Activated CD8-positive, alpha-beta memory T cell treated with anti-CD3 and anti-CD28 coated beads for 24 hours (primary cell): ENCODE measurements at places on chromosomes 1 and 21.

GRCh38 chr1:148354284-148354912 lies 128.7 kb downstream of the PPIAL4G start:
- no peak for DNase-seq

- DNase-seq, result no peak
Observed at GRCh38 chr1:169305948-169306347, 61.6 kb downstream of the NME7 start.

GRCh38 chr1:232477728-232478127 lies 152.2 kb downstream of the SIPA1L2 start:
- DNase-seq, result no peak

- no peak for DNase-seq
Observed at GRCh38 chr1:27957655-27958054, 2.1 kb upstream of the XKR8 start.

DNA sequence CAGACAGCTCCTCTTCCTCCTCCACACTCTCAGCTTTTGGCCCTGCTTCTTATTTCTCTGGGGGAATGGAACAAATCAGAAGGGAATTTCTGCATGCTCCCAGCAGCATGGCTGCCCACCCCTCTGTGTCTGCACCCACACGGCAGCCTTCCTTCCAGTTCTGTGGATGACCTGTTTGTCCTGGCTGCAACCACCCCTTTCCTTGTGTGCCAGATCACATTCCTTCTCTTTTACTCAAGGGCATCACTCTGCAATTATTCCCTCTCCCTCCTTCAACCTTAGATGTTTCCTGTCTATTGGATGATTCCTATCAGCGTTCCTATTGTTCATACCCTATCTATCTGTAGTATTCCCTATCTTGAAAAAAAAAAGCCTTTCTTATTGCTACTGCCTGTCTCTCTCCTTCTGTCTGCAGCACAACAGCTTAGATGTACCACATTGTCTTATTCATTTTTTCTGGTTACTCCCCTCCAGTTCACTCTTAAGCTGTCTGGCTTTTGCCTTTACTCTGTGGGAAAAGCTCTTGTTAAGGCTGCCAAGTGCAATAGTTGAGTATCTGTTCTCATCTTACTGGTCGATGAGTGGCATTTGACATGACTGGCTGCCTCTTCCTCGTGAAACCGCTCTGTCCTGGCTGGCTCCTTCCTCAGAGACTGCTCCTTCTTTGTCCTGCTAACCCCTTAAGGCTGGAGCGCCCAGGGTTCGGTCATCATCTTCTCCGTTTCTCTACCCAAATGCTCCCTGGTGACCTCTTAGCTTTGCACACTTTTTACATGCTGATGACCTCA lies 351.1 kb downstream of the CAMTA1 start:
- DNase-seq, result no peak

- no peak for DNase-seq
Observed at GRCh38 chr1:101005871-101006270, 19.7 kb downstream of the DPH5 start.

GRCh38 chr1:173056365-173056764 lies 5.6 kb upstream of the TNFSF18 start:
- DNase-seq, result no peak

DNA sequence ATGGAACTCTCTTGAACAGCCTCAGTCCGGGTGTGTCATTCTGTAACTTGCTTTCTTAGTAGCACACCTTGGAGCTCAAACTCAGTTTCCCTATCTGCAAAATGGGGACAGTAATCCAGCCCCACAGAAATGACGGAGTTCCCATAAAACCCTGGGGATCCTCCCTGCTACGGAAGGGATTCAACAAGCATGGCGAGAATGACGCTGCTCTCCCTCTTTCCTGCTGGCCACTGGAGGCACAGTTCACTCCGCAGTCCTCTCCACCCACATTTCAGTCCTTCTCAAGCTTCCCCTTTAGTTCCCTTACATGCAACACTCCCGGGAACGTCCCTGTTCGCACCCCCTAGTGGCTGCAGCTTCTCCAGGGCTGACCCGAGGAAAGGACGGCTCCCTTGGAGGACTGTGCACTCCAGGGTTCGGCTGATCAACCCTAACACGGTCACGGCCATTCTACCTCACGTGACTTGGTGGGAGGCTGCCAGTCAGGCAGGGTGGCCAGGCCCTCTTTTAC lies 20.6 kb downstream of the RUNX3 start:
- no peak for DNase-seq

GRCh38 chr1:38815903-38816627 lies 43.5 kb downstream of the RRAGC start:
- no peak for DNase-seq

- DNase-seq, result no peak
Observed at GRCh38 chr1:171515299-171515698, 30.0 kb downstream of the PRRC2C start.

DNA sequence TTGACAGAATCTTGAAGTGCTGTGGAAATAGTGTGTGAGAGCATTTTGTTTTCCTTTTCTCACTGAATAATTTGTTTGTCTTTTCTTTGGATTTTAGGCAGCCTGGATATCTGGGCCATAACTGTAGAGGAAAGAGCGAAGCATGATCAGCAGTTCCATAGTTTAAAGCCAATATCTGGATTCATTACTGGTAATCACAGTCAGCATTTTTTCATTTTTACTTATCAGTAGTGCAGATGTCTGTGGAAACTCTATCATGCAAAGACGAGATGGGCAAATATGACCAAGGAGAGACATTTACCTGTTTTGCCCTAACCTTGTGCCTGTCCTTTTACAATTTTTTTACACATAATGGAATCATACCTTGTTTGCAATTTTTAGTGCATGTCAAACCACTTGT lies 78.8 kb downstream of the ITSN1 start:
- DNase-seq, result no peak

DNA sequence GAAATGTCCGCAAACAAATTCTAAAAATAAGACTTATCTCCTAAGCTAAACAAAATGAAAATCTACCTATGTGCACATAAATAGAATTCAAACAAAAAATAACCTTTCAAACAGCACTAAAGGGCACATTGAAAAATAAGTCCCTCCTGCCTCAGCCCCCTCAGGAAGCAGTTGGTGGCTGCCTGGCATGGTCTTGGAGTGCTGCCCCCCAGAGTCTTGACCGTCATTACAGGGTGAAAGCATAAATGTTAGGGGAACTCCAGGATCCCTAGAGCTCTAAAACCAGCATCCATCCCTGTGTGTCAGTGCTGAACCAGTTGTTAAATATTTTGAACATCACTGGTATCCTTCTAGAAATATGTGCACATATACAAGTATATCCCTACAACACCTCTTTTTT lies 6.5 kb upstream of the NPL start:
- DNase-seq, result no peak

GRCh38 chr1:32972814-32973428 lies 8.3 kb upstream of the RNF19B start:
- DNase-seq, result no peak

DNA sequence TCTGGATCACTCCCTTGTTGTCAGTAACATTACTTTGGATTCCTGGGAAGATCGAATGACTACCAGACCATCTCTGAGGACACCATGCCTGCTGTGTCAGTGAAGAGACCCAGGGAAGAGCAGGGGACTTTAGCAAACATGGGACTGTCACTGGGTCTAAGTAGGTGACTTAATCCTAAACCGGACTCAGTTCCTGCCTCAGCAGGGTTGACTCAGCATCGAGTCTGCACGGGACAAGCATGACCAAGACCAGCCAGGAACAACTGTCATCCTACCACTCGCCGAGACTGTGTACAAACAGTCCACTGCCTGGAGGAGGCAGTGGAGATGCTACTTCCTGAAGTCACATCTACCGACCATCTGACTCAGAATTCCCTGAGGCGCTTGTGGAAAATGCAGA lies 53.2 kb upstream of the RAB4A start:
- DNase-seq, result no peak

DNA sequence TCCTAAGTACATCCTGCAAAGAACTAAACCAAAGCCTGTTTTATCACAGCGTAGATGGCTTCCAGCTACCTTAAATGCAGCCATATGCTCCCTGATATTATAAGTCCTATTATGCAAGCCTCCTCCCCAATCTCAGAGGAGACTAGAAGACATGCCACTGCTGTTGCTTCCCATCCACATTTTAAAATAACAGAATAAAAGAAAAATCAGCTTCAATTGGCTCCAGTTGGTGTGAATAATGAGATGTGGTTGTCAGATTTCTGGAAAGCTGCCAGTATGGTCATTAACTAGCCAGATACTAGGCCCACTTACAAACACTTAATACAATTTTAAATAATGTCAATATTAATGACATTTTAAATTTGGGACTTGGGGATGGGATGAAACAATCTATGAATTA lies 25.7 kb downstream of the WARS2 start:
- no peak for DNase-seq

DNA sequence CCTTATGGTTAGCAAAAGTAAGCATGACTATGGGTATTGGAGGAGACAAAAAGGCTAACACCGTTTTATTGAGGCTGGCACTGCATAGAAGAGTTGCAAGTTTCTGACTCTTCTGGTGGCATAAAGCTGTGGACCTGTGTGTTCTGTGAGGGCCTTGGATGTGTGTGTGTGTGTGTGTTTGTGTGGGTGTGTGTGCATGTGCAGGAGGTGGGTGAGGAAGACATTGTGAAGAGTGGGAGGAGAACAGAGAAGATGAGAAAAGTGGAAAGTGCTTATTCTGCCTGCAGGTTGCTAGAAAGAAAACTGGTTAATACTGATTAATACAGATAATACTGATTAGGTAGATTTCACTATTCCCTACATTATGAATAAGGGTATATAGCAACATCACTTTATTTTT lies 12.6 kb downstream of the SLC22A15 start:
- no peak for DNase-seq

GRCh38 chr1:175132436-175132835 lies 60.1 kb downstream of the KIAA0040 start:
- DNase-seq, result no peak

DNA sequence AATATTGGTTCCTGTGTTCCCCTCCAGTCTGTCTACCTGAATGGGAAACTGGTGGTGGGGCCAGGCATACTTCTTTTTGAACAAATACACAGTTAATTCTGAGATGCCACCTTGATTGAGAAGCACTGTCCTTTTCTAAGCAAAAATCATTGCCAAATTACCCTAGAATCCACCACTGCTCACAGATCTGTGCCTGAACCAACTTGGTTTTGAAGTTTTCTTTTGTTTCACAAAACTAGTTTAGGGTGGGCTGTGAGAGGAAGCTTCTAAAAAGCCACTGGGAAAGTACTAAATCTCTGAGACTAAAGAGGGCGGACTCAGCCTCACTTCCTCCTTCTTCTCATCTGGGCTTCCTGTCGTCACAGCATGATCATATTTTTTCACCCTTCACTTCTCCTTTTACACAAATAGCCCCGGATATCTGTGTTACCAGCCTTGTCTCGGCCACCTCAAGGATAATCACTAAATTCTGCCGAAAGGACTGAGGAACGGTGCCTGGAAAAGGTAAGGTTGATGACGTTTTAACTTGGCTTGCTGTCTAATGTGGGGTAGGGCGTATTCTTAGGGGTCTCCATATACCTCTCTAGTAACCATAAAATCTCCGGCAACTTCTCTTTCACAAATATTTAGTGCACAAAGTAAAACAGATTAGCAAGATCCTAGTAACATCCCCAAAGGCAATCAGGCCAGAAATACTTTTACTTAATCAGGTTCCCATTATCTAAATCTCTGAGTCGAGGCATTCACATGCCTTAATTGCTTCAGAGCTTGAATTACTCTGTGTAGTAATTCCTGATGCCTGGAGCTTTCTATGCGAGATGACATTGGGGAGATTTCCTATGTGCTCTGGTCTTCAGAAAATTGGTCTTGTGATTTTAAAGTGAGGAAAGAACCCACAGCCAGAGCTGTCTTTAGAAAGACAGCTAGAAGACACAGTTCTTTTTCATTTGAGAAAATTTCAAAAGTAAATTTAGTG lies at the start of gene CD53:
Gene CD53 (plus strand): TSS at position 404 of the 976 bp plus-strand sequence. CDS start 18,261 bp downstream, outside the sequence.
- DNase-seq, result peak; percentile 75

DNA sequence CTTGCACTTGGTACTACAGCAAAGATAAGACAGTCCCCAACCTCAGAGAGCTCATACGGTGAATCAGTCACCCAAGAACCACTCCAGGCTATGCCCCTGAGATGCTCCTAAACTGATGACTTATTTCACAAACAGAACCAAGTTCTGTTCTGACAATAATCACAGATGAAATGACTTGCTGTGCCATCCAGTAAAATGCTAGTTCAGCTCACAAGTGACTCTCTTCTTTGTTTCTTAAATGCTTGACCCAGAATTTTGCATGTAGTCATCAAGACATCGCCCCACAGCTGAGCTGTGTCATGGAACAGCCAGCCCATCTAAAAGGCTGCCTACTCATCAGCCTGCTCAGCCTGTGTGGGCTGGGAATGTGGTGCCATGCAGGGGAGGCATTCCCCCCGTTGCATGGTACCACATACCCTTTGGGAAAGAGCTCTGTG lies 6.1 kb upstream of the SLC19A2 start:
- DNase-seq, result no peak

DNA sequence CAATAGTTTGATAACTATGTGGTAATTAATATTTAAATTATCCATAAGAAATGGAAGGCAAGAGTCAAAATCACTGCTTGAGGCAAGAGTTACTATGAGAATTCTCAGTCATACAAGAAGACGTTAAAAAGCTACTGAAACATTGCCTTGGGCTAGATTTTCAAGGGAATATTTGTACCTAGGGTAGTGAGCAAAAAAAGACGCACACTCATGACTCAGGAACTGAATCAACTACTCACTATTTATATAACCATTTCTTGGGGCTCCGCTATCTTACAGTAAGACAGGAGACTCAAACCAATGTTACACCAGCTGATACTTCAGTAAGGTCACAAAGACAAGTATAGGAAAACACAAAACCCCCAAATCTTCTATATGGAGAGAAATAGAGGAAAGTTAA lies 151.5 kb upstream of the RNPC3 start:
- DNase-seq, result no peak
